Activated T-helper 17 cell treated with anti-CD3 and anti-CD28 coated beads, Interleukin-2, amount 50 U/mL, for 72 hours (primary cell): ENCODE measurements at places on chromosomes 6 and 20.
A peak's percentile ranks its signal among the peaks of the same experiment; 100 is the strongest.

GRCh38 chr20:39534846-39535245, 572.7 kb downstream of the DHX35 start:
- ATAC-seq, result no peak

- no peak for ATAC-seq
Observed at GRCh38 chr20:4883051-4883450, 118.3 kb downstream of the SLC23A2 start.

GRCh38 chr20:63361519-63362435, 628 bp upstream of the CHRNA4 start:
- peak; percentile 23 for ATAC-seq

- no peak for ATAC-seq
Observed at GRCh38 chr20:5670874-5671273, 79.3 kb upstream of the SHLD1 start.

GRCh38 chr20:38209054-38209675, 44.1 kb upstream of the TGM2 start:
- no peak for ATAC-seq

DNA sequence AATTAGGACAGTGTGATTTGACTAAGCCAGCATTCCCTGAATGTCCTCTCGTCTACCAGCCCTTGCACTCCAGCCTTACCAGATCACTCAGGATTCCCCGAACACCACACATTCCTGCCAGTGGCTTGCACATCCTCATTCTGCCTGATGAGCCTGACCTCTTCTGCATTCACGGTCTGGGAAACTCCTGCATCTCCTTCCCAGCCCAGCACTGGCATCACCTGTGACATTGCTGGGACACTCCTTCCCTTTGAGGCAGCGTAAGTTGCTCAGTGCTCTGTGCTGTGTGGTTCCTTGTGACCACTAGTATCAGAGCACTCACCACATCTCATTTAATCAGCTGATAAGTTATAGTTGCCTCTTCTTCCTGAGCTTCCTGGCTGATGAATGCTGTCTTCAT, 17.3 kb downstream of the NCOA7 start:
- no peak for ATAC-seq

DNA sequence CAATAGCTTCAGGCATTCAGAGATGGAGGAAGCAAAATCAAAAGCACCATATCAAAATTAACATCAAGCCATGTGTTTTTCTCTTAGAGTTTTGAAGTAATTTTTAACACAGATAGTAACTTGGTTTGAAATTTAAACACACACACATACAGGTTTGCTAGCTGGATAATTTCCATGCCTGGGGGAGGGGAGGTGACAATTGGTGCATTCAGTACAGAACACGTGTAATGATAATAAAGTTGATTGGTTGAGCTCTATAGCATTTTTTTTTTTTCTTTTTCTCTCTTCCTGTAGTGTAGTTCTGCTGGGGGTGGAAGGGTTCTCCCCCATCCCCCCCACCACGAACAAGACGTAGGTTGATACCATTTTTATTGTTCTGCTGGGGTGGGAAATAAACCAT, 564.8 kb downstream of the LMBRD1 start:
- no peak for ATAC-seq

DNA sequence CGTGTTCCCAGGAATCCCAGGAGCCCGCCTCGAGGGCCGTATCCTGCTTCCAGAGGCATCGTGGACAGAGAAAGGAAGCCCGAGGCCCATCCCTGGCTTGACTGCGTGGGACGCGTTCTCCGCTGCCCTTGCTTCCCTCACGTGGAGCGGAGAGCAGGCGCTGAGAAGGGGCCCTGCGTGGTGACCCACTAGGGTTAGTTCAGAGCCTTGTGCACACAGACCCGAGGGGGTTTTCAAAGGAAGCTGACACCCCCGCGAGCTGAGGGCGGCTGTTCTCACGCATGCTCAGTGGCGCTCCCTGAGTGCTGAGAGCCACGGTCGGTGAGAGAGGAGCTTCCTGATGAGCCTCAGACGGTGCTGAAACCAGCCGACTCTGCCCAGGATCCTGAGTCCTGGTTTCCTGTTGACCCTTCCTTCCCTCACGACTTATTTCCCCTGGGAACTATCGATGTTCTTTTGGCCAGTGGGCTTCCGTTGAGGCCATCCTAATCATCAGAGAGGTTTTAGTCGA, 28.9 kb upstream of the CCR6 start:
- ATAC-seq, result peak; percentile 71

DNA sequence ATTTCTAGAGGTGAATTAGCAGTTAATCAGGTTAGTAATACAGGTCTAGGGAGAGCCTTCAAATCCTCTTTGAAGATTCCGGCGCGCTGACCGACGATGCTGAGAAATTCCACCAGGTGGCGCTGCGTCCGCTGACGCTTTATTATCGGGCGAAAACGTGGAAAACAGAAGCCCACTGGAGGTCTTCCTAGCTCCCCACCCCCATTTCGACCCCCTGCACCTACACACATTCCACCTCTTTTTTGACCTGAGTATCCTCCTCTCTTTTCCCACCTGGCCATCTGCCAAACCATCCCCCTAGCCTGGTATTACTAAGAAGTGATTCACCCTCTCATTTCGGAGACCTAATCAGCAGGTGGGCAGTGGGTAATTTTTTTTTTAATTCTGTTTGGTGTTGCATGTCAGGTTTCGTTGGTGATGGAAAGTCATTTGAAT, 65.4 kb upstream of the RIN2 start:
- peak; percentile 31 for ATAC-seq

DNA sequence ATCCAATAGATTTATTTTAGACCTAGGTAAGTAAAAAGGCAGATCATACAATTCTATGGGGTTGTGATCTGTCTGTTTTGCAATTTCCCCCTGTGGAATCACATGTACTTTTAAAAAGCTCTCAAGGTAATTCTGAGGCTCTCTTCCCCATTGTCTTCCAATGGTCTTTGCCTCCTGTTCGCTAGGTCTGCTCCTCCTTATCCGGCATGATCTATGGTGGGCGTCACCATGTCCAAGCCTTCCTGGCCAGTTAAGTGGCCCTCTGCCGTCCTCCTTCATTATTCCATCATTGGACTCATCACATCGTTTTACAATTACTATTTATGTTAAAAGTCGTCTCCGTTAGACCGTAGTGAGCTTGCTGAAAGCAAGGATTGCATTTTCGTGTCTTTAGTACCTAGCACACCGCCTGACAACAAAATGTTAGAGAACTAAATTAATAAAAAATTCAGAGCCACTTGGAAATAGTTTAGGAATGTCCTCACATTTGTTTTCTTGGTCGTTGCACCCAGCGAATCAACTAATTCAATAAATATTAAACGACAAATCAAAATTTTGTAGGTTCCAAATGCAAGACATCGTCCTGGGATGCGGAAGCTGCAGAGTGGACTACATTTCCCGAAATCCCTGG, 2.2 kb upstream of the STXBP5 start:
- ATAC-seq, result peak; percentile 25

GRCh38 chr6:82248273-82248735, 760 bp upstream of the IBTK start:
- ATAC-seq, result peak; percentile 73

DNA sequence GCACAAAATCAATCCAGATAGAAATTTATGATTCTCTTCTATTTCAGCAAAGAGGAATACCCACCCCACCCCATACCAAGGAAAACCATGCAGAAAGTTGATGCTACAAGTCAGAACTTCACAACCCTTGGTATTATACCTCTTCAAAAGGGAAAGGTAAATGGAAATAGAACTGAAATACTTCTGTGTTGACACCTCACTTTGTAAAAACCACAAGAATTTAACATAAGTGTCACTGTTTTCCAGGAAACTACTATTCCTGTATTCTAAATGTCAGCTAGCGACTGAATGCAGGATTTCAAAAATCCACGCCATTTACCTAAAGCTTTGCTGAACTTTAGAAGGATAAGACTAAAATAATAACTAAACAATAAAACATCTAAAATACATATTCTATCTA, 3.6 kb downstream of the CPNE1 start:
- peak; percentile 50 for ATAC-seq

DNA sequence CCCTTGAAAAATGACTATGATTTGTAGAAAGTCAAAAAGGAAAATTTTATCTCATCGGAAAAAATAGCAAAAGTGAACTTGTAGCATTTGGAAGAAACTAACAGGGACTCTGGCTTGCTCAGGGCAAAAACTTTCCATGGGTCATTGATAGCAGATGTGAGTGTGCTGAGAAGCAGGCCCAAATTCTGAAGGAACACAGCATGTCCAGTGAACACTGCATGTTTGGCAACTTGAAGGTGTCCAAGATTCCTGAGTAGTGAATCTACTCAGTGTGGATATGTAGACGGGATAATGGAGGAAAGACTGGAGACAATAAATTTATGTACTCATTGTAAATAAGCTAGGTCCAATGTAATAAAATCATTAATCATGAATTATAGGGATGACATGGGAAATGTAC, 8.2 kb downstream of the SLC17A2 start:
- no peak for ATAC-seq

- no peak for ATAC-seq
Observed at GRCh38 chr6:120303527-120303926, 954.0 kb upstream of the MAN1A1 start.

GRCh38 chr20:1376408-1377270, 16.2 kb downstream of the FKBP1A start:
- peak; percentile 20 for ATAC-seq

- ATAC-seq, result no peak
Observed at GRCh38 chr6:112254921-112255320, 554 bp upstream of the LAMA4 start.
